ENCODE measurements at places on chromosomes 2 and 18.

- no peak for DNase-seq
Measured at GRCh38 chr2:36351736-36352349, 3.7 kb upstream of the CRIM1 start.

- DNase-seq: no peak
Measured at GRCh38 chr2:119671752-119672151, 7.2 kb upstream of the TMEM177 start.

- no peak for DNase-seq
Measured at GRCh38 chr2:212906620-212907019, 244.8 kb downstream of the IKZF2 start.

- no peak for DNase-seq
Measured at GRCh38 chr2:235689427-235689853, 195.6 kb downstream of the AGAP1 start.

DNA sequence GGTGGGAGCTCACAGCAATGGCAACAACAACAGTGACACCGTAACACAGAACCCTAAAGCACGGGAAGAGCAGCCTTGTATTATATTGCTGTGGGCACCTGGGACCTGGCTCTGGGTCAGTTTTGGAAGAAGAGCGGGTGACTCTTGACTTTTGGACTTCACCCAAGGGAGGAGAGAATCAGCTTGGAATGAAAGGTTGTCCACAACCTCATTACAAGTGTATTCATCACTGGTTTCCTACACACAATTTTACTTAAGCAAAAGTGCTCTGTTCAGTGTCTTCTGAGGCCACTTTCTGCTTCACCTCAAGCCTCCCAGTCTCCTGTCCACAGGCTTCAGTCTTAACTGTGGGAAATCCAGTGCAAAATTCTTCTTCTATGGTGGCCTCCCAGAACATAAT, 263.8 kb downstream of the KCNE4 start:
- DNase-seq: no peak

- DNase-seq: no peak
Measured at GRCh38 chr2:154331784-154332183, 366.7 kb upstream of the KCNJ3 start.

- no peak for DNase-seq
Measured at GRCh38 chr2:176161825-176162626, 4.9 kb downstream of the HOXD3 start.

- DNase-seq: no peak
Measured at GRCh38 chr2:216490061-216490460, 8.6 kb upstream of the RPL37A start.

DNA sequence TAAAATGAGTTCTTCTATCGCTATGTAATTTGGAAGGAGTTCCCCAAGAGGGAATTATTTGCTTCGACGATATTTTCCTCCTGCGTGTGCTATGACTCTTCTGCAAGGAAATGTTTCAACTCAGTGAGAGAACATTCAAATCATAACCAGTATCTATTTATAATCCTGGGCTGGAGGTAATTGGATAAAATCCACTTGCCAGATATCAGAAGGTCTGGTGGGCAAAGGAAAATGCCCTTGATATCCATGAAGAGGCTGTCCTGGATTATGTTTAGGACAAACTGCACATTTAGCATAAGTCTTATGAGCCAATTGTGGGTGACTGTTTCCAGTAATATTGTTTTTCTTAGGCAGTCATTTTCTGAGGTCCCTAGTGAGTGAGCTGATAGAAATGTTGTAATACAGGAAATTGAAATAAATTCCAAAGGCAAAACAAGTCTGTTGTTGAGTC, 17.7 kb downstream of the RPIA start:
- DNase-seq: no peak

DNA sequence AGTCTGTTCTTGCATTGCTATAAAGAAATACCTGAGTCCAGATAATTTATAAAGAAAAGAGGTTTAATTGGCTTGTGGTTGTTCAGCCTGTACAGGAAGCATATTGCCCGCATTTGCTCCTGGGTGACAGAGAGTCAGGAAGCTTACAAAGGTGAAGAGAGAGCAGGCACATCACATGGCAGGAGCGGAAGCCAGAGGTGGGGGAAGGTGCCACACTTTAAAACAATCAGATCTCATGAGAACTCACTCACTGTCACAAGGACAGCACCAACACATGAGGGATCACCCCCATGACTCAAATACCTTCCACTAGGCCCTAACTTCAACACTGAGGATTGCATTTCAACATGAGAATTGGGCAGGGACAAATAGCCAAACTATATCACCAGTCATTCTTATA, 124.8 kb upstream of the COL5A2 start:
- DNase-seq: no peak

DNA sequence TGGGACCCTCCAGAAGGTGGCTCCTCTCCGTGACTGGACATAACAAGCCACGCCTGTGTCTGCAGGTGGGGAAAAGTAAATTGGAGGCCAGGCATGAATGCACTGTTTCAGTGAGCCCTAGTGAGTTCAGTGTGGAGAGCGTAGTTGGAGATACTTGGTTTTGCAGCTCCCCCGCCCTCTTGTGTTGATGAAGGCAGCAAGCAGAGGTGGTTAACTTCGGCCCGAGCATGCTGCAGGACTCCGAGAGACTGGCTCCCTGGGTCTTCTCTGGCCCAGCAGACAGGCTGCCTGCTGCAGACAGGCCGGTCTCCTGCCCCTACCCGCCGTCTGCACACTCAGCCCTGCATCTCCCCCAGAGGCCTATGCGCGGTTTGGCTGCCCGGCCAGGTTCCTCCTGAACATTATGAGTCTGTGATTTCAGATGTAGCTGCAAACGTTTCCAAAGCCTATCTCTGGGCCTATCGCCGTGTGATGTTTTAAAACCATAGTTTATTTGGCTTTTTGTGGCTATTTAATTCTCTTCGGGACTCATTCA, 102.4 kb downstream of the LDLRAD4 start:
- no peak for DNase-seq

GRCh38 chr18:69752737-69753380, 194.8 kb downstream of the CD226 start:
- DNase-seq: no peak

DNA sequence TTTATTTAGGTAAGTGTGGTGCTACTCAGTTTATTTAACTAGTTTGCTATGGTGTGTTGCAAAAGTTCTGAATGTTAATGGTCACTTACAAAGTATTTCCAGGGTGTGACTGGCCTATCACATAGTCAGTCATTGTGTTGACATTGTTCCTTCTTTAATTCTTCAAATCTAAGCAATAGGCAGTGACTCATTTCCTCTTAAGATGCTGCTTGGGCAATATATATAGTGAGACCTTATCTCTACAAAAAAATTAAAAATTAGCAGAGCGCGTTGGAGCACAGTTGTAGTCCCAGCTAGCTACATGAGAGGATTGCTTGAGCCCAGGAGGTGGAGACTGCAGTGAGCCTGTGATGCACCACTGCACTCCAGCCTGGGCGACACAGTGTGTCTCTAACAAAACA, 5.8 kb upstream of the CCDC88A start:
- no peak for DNase-seq

- no peak for DNase-seq
Measured at GRCh38 chr2:8367833-8368232, 314.0 kb upstream of the ID2 start.

DNA sequence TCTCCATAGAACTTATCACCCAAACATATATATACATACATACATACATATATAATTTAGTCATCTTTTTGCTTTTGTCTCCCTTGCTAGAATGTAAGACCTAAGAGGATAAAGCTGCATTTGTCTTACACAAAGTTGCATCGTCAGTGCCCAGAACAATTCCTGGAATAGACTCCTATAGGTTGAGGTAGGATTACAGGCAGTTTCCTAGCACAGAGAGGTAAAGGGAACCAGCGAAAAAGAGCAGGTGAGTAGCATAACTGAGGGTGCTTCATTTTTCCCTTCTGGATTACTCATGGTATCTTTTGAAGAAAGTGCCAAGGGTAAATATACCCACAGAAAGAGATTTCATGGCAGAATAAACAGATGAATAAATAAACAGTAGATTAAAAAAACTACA, 68.1 kb upstream of the AMMECR1L start:
- no peak for DNase-seq

DNA sequence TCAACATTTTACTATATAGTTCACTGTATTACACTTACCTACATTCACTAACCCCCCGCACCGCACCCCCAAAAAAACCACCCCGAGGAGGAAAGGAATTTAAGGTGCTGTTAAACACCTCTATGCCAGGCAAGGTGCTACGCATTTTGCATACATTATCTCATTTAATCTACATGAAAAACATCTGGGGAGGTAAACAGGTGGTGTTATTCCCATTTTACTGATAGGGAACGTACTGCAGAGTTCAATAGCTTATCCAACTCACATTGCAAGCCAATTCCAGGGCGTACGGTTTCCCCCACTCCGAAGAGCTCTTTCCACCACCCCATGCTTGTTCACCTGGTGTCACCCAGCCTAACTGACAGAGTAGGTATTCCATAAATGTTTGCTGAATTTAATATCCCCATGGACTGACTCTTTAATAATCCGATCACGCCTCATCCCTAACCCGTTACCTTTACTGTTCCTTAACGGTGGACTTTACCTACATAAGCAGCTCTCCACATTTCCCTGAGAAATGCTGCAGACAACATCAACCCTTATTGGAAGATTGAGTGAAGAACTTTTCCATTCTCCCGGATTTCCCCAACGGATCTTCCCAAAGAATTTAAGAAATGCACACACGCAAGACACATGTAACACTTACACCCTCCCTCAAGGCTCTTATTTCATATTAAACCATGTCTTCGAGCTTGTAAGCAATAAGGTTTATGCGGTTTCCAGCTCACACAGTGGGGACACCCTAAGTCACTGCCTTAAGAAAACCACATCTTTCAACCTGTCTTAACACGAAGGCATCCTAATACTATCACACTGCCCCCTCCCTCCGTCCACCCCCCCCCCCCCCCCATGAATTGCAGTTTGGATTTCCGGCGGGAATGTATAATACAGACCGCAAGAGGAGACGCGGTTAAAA, 1.2 kb downstream of the RAPH1 start:
- DNase-seq: no peak

DNA sequence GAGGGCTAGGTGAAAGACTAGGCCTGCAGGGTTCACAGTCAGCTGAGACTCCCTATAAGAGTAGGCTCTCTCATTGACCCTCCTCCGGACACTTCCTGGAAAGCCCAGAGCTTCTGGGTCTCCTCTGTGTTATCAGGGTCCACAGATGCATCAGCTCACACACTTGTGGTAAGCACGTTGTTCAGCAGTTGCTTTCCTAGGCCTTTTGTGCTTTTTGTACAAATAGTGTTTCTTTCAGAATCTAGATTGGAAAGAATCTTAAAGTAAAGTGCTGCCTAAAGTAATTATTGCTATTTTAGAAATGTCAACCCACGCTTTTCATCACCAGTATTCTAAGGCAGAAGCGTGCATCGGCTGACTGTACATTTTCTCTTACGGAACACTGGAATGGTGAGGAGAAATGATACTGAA, 15.5 kb downstream of the SLC9A2 start:
- no peak for DNase-seq

DNA sequence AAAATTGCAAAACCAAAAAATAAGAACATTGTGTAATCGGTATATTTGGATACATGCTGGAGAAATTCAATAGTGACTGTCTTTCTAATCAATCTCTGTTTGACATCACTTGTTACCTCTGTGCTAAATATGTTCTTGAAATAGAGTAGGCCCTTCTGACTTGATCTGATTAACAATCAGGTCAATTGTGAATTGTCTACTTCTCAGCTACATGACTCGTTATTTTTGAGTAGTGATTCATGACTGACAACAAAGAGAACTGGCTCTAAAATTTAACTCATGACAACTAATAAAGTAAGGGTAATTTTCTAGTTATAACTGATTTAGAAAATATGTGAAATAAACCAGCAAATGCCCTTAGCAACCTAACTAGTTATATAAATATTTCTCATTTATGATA, 312.1 kb downstream of the TMX3 start:
- no peak for DNase-seq

DNA sequence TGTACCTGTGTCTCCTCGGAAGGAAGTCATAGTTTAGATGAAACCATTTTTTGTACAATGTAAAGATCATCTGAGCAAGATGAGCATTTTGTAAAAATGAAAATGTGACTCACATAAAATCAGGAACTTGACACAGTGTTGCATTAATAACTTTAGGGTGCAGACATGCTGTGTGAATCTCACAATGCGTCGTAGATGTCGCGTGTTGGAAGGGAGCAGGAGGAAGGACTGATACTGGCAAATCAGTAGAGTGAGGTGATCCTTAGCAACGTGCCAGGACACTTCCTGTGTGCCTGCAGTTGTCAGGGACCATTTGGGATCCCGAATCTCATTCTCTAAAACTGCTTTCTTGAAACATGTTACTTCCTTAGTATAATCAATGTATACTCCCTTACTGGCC, 103.1 kb downstream of the SH3BP4 start:
- DNase-seq: no peak

DNA sequence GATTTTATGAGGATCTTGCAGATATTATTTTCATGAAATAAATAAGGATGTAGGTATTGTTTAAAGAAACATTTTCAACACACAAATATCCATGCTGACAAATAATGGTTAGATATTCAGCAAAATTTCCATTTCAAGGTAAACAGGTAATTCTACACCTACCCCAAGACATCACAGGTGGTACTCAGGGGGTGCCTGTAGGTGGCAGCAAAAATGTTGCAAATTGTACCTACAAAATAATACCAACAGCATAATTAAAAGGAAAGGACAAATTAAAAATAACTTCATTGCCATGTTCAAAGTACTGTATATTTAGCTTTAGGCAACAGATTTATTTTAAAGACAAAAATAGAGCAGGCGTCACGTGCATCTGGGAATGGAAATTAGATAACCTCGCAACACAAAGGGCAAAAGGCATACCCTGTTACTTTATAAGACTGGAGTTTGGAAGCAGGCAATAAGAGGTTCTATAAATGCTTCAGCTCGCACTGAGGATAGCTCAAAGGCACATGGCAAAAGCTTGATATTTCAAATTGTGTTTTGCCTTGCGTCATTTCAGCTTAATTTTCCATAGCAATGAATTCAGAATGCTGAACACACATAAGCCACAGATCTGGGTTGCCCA, 630.5 kb downstream of the TDRD15 start:
- DNase-seq: no peak

GRCh38 chr2:238087211-238087610, 12.9 kb upstream of the ESPNL start:
- no peak for DNase-seq

DNA sequence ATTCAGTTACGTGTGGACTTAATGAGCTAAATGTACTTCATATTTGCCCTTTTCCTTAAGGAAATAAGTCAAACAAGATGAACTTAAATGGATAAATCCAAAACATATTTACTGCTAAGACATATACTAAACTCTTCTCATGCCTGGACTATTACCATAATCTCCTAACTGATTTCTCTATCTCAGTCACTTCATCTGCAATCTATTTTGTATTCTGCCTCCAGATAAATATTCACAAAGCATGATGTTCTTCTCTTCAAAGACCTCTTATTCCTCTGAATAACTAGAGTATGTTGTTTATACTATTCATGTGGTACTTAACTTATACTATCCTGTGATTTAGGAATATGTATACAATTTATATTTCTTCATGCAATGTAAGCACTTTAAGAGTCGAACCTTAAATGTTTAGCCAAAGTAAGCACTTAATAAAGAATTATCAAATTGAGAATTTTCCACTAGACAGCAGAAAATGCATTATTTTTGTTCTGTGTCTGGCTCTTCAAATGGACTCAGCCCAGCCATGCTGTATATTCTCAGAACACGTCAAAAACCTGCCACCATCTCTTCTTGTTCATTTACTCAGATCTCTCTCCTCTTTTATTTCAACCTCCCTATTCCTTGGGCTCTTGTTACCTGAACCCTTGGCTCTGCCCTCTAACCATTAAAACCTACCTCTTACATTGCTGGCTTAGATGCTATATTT, 79.9 kb upstream of the ARHGAP28 start:
- no peak for DNase-seq

All from cortex of kidney (tissue), 1 donor.